Left lung (tissue), 14 donors: ENCODE measurements at places on chromosomes 13 and 19. TPM values are rescaled to one million over a fixed set of nuclear protein-coding genes. Genes with fewer than 3 reads are reported as not detected.

The EBI3 gene
- total RNA-seq, result 6.0 TPM

The SELENOV gene
- not detected for total RNA-seq

The CD79A gene
- 2.1 TPM for total RNA-seq

The RXFP2 gene
- total RNA-seq, result not detected

The FXYD7 gene
- total RNA-seq, result not detected

The ZNF136 gene
- total RNA-seq, result 9.6 TPM

GRCh38 chr13:52001120-52001731, 10.0 kb downstream of the ATP7B start:
- no peak for DNase-seq

- no peak for DNase-seq
Measured at GRCh38 chr19:4319067-4319718, 14.8 kb downstream of the FSD1 start.

DNA sequence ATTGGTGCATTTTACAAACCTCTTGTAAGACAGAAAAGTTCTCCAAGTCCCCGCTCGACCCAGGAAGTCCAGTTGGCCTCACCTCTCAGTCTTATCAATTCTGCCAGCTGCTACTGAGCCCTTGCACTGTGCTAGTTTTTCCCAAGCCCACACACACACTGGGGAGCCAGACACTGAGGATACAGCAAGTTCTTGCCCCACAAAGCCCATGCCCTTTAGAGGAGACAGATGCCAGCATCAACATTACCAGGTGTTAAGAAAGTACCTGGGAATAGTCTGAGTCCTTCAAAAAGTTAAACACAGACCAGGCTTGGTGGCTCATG, 175.0 kb downstream of the PTPRS start:
- no peak for DNase-seq

GRCh38 chr13:91304741-91305140, 42.7 kb upstream of the MIR17HG start:
- no peak for DNase-seq

GRCh38 chr19:482186-483041, 13.9 kb upstream of the MADCAM1 start:
- no peak for DNase-seq

GRCh38 chr13:24763596-24764275, at the start of gene RNF17:
Gene RNF17 (plus strand): TSS chr13:24764169. CDS start chr13:24764204, 35 bp downstream.
- no peak for DNase-seq

GRCh38 chr13:51995677-51996551, 15.3 kb downstream of the ATP7B start:
- DNase-seq, result peak; percentile 41

GRCh38 chr19:43820098-43820883, 6.8 kb upstream of the ZNF283 start:
- DNase-seq, result peak; percentile 22

GRCh38 chr19:918152-918437, 962 bp downstream of the KISS1R start:
- DNase-seq, result no peak

- no peak for DNase-seq
Measured at GRCh38 chr19:31249217-31249616, 100.0 kb downstream of the TSHZ3 start.

- peak; percentile 20 for DNase-seq
Measured at GRCh38 chr19:49338691-49339300, 3.6 kb downstream of the CD37 start.

DNA sequence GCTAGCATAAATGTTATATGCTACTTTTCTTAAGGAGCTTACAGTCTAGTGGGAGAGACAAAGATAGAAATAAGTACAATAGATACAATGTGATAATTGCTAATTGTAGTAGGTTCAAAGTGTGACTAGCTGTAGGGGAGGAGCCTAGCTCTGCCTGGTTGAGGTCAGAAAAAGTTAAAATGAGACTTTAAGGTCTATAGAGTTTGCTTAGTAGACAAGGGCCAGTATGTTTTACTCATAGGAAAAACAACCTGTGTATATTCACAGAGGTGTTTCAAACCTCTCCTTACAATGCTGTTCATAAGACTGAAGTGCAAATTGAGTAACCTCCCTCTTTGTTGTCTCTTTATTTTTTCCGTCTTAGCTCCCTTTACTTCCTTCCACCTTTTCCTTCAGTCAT, 56.1 kb downstream of the PDS5B start:
- DNase-seq, result no peak

GRCh38 chr13:53206455-53206854, 177.8 kb downstream of the OLFM4 start:
- no peak for DNase-seq
